ENCODE measurements at places on chromosomes 1 and 21. TPM values are rescaled to one million over a fixed set of nuclear protein-coding genes. Genes with fewer than 3 reads are reported as not detected.

DNA sequence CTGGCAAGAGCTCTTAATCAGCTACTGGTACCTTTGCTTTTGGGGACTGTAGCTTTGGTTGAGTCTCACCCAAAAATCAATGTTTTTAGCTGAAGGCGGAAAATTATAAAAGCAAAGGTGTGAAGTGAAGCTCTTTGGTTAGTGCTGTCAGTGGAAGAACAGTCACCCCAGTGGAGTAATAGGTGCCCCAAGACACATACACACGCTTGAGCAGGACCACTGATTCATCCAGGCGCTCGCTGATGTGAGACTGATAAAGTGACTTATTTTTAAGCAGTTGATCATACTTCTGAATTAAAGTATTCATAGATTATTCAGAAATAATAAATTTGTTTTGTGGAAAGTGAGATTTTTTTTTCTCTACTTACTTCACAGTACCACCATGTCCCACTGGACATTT lies 37.1 kb downstream of the TGFB2 start:
- no peak for DNase-seq

GRCh38 chr1:28893403-28894102 lies 20.8 kb upstream of the EPB41 start:
- DNase-seq, result no peak

GRCh38 chr1:50335036-50335435 lies 88.2 kb downstream of the DMRTA2 start:
- DNase-seq, result no peak

GRCh38 chr1:180498594-180498993 lies 3.8 kb downstream of the ACBD6 start:
- DNase-seq, result no peak

- no peak for DNase-seq
Observed at GRCh38 chr1:29136391-29136915, 12.8 kb upstream of the TMEM200B start.

DNA sequence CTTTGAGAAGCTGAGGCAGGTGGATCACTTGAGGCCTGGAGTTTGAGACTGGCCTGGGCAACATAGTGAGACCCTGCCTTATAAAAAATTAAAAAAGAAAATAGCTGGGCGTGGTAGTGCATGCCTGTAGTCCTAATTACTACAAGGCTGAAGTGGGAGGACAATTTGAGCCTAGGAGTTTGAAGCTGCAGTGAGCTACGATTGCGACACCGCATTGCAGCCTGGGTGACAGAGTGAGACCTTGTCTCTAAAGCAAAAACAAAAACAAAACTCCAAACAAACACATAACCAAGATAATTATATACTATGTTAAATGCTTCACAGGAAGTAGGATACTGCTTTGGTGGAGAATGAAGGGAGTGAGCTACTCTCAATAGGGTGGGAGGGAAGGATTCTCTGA lies 5.4 kb upstream of the PAFAH2 start:
- DNase-seq, result no peak

UMODL1 gene
- total RNA-seq, result not detected

RYR2 gene
- total RNA-seq, result 6.6 TPM

SLC25A44 gene
- total RNA-seq, result 14.5 TPM

OR2G6 gene
- not detected for total RNA-seq

HES2 gene
- not detected for total RNA-seq

CR1L gene
- not detected for total RNA-seq

NFIA gene
- total RNA-seq, result 149 TPM
